ENCODE measurements at places on chromosomes 7 and 10.

GRCh38 chr7:50149369-50149768 is 56.3 kb upstream of the ZPBP start:
- no peak for DNase-seq

DNA sequence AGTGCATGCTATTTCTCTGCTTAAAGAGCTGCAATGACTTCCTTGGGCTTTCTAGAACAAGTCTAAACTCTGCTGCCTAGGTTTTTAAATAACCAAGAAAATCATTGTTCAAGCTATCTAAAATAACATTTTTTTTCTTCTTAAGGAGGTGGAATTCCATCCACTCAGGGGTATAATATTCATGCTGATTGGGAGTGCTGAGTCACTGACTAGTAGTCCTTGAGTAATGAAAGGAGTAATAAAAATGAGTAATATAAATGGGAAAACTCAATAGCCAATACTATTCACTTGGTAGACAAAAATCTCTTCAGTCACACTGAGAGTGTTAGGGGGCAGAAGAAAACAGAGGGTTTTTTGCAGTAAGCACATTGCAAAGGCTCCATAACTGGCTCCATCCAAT is 72.0 kb downstream of the GFRA1 start:
- DNase-seq, result peak; percentile 83

GRCh38 chr10:104906112-104906511 is 265.0 kb downstream of the SORCS3 start:
- DNase-seq, result no peak

- DNase-seq, result no peak
Observed at GRCh38 chr7:144037414-144038035, 11.2 kb upstream of the OR2A5 start.

DNA sequence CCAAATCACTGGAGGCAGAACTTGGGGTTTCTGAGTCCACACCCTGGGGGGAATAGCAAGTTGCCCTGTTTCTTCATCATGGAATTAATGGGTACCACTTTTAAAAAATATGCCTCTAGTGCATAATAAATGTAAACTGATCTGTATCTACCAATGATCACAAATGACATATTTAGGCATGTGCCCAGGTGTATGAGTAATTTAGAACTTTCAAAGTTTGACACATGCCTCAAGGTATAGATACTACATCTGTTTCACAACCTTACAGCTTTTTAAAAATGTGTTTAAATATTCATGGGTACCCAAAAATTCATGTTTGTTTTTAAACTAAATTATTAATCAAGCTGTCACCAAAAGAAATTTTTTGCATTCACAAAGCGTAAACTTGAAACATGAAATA is 226.0 kb downstream of the KIAA1217 start:
- no peak for DNase-seq

- no peak for DNase-seq
Observed at GRCh38 chr10:132281915-132282666, 25.7 kb downstream of the STK32C start.

GRCh38 chr7:63080831-63081230 is 917.8 kb upstream of the ZNF722 start:
- DNase-seq, result no peak

DNA sequence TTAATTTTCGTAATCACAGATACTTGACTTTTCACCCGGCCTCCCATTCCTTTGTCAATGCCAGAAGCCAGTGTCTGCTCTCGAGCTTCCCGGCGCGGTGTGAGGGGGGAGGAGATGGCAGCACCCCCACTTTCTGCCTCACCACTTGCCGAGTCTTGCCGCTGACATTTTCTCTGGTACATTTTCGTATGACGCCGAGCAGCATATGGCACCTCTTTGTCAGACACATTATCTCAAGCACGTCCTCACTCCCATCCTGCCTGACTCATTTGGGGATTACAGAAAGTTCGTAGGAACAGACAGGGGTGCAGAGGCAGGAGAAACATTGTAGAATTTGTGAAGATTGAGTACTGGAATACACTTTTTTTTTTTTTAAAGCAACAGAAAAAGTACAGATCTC is 60.8 kb upstream of the SORCS3 start:
- DNase-seq, result peak; percentile 21

GRCh38 chr7:149714910-149715471 is 58.4 kb downstream of the ZNF467 start:
- peak; percentile 14 for DNase-seq

GRCh38 chr10:117896517-117896916 is 150.2 kb downstream of the RAB11FIP2 start:
- no peak for DNase-seq

GRCh38 chr10:131955591-131956340 is 26.0 kb downstream of the BNIP3 start:
- no peak for DNase-seq

- no peak for DNase-seq
Observed at GRCh38 chr10:124425227-124425962, 6.7 kb upstream of the OAT start.

DNA sequence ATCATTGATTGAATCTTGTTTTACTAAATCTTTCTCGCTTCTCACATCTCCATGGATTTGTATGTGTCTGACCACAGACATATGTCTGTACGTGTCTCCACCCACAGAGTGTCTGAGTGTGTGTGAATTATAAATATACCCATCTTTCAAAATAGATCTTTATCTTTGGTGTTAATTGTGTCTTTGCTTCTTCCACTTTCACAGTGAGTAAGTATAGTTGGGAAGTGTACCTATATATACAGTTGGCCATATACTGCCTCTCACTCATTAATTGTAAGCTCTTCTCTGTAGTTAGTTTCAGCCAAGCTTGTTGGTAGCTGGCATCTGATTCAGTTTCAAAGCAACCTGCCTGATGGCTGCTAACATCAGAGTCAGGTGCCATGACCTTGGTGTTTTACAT is 18.4 kb downstream of the EEPD1 start:
- no peak for DNase-seq

GRCh38 chr10:102718220-102718619 is 3.8 kb downstream of the SFXN2 start:
- DNase-seq, result peak; percentile 88

- DNase-seq, result no peak
Observed at GRCh38 chr7:123060446-123060845, 64.9 kb upstream of the TAS2R16 start.

GRCh38 chr7:80838643-80839042 is 80.2 kb downstream of the SEMA3C start:
- no peak for DNase-seq

DNA sequence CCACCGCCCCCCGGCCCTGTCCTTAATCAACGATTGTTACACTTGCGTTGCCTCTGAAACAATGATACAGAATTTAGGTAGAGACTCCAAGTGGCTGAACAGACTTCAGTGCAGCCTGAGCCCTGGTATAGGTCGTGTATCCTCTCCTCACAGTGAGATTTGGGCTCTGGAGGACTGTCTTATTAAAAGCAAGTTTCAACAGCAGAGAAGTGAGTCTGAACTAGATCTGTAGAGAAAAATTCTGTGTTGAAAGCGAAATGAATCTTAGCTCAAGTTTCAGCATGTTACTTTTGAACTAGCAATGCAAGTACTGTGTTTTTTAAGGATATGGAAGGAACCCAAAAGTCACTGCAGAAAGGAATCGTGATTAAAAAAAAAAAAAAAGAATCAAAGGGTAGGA is 103.1 kb downstream of the HOXA1 start:
- no peak for DNase-seq

DNA sequence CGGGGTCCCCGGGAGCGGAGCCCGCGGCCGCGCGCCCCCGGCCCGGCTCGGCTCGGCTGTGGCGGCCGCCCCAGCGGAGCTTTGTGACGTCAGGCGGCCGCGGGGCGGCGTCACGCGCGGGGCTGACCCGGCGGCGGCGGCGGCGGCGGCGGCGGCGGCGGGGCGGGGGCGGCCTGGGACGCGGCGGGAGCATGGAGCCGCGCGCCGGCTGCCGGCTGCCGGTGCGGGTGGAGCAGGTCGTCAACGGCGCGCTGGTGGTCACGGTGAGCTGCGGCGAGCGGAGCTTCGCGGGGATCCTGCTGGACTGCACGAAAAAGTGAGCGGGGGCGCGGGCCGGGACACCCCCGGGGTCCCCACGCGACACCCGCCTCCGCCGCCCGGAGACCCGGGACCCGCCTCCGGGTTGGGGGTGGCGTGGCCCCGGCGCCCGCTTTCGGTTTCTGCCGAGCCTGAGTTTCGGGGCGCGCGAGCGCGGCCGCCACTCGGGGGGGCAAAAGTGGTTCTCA is at the start of gene PWWP2B:
PWWP2B (plus strand) TSS at position 165 of the 506 bp plus-strand sequence; CDS start at position 192, 27 bp downstream.
- no peak for DNase-seq

GRCh38 chr7:70577078-70577477 is 554.9 kb upstream of the GALNT17 start:
- no peak for DNase-seq

DNA sequence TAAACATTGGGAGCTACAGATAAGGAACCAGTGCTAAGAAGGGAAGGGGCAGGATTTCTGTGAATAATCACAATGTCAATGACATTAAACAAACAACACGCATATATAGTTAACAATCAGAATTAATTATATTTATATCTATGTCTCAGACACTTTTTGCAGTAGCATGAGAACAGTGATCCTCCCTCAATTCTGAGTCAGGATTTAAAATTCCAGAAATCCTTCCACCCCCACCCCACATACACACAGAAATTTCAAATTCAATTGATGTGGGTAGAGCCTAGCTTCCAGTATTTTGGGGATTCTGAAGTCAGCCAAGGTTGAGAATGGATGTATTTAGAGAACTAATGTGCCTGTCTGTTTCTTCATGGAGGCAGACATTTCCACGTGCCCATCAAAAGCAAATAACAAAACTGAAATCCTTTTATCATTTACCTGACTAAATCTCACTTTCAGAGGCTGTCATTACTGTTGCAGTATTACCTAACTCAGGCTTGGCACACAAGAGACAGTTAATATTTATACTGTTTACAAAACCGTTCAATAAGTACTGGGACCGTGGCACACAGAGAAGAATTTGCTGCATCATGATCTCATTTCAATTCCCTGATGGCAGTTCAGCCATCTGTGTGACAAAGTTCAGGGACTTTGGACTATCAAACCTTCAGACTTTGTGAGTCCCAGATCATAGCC is 116.6 kb upstream of the PALS2 start:
- no peak for DNase-seq

DNA sequence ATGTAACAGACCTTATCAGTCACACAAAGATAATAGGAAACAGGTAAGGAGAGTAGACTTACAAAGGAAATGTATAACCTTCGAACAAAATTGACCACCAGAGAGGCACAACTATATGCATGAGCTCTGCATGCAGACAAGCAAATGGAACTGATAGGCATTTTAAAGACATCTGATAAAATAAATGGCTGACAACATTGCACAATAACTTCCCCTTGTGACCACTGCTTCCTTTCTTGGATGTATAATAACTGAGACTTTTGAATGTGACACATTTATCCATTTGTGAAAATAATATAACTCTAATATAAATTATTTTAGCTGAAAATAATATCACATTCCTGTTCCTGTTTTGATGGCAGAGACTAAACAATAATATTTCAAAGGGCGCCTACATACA is 654.2 kb upstream of the STEAP1 start:
- no peak for DNase-seq

DNA sequence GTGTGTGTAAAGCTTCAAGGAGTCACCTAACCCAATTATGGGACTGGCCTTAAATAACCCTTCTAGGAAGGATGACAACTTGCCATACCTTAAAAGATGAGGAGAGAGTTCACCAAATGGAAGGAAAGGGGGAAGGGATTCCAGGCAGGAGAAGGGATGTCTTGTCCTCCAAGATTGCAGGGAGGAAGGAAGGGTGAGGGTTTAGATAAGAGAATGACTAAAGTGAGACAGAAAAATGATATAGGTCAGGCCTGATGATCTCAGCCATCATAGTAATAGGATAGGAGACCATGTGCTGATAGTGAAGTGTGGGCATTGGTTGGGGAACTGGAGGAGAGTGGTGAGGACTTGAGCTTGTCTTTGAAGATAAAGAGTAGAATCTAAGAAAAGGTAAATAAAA is 7.7 kb upstream of the TMEM26 start:
- no peak for DNase-seq

DNA sequence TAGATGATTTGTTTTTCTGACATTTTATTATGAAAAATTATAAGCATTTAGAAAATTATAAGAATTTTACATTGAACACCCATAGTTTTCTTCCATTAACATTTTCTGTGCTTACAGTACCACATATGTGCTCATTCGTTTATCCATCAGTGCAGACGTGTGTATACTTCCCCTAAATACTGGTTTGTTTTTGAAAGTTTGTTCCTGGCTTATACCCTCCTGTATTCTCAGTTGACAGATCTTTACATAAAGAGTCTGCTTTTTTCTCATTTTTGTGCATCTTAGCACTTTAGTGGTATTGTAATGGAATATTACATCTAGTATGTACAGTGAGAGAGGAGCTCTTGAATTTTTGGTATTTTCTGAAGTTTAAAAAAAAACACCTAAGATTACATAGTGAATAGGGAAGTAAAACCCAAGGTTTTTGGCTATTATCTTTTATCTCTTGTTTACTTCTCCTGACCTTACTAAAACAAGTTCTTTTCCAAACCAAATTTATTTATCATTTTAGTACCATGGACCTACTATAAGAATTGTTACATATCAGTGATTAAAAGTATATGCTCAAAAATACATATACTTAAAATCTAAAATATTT is 8.1 kb downstream of the DLD start:
- DNase-seq, result no peak

GRCh38 chr7:41114691-41115090 is 588.2 kb downstream of the INHBA start:
- no peak for DNase-seq

- DNase-seq, result no peak
Observed at GRCh38 chr10:11397980-11398580, 213.4 kb downstream of the USP6NL start.

- no peak for DNase-seq
Observed at GRCh38 chr7:25949736-25950487, 202.1 kb upstream of the NFE2L3 start.

- DNase-seq, result no peak
Observed at GRCh38 chr10:130301021-130301892, 165.1 kb downstream of the GLRX3 start.

- DNase-seq, result no peak
Observed at GRCh38 chr10:60008816-60009215, 102.5 kb upstream of the CCDC6 start.

DNA sequence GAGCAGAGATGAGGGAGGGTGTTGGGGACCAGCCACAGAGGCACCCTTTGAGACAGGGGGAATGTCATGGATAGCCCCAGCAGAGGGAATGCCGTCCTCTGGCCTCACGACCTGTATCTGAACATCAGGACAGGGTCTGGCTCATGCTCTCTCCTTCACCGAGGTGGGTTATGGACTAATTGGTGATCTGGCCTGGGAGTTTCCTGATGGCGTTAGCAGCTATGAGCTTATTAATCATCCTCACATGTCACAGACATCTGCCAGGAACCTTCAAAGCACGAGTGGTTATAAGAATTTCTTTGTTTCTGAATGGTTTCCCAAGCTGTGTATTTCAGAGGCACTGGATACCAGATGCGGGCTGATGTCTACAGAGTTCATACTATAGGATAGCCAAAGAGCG is 6.9 kb downstream of the CPA4 start:
- DNase-seq, result no peak

- DNase-seq, result peak; percentile 66
Observed at GRCh38 chr10:16606421-16606820, 84.7 kb upstream of the C1QL3 start.

DNA sequence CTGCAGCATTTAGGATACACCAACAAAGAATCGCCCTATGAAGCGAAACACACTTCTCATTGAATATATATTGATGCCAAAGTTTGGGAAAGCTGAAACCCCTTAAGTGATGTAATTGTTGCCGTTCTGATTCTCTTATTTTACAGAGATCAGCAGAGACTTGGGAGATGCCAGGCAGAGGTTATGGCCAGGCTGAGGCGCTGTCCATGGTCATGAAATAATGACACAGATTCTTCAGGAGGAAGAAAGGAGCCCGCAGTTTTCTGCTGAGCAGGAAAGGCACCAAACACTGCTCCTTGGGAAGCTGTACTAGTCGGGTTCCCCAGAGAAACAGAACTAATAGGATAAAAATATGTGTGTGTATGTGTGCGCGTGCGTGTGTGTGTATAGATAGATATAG is 566.0 kb downstream of the CALN1 start:
- no peak for DNase-seq

Measured in iris pigment epithelial cell (primary cell).